ENCODE measurements at places on chromosomes 12 and 14.

- DNase-seq = no peak
Observed at GRCh38 chr12:113926788-113927187, 39.3 kb downstream of the RBM19 start.

DNA sequence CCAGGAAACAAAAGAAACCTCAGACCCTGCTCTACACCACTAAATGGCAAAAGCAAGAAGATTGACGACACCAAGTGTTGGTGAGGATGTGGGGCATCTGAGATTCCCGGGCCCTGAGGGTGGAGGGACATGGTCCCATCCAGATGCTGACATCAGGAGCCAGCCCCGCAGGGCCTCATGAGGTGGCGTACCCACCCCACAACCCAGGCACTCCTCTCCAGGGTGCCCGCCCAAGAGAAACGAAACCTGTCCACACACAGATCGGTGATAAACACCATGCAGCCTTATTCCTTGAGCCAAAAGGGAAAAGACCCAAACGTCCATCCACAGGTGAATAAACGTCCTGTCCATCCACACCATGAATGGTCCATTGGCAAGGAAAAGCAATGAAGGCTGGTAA lies 54.8 kb upstream of the C14orf180 start:
- DNase-seq = no peak

GRCh38 chr12:39682689-39683477 lies 63.3 kb upstream of the ABCD2 start:
- DNase-seq = no peak

DNA sequence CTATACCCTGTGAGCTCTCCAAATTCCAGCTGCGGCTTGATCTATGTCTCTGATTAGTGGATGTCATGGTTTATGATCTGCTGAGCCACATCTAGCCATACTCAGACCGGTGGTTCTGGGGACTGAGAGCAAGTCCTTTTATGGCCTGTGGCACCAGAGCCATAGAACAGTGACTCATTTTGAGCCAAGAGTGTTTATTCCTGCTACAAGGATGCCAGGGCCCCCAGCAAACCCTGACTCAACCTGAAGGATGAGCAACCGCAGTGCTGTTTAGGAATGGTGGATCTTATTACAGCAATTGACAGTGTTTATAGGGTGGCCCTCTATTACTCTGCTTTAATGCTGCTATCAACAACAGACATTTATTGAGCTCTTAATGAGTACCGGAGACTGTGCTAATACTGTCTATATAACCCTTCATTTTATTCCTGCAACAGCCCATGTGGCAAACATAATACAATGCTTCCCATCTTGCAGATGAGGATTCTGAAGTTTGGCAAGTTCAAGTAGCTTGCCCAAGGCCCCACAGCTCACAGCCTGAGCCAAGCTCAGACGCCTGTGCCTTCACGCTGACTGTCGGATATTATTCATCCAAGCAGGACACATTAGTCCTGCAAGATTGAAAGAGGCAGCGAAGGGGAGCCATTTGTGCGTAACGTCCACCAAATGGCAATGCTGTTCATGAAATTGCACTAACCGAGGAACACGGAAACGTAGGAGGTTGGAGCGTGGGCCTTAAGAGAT lies 273.6 kb upstream of the PWP1 start:
- no peak for DNase-seq

- no peak for DNase-seq
Observed at GRCh38 chr14:68395604-68396003, 397.3 kb downstream of the ZFP36L1 start.
